ENCODE measurements at places on chromosomes 2 and 18.

DNA sequence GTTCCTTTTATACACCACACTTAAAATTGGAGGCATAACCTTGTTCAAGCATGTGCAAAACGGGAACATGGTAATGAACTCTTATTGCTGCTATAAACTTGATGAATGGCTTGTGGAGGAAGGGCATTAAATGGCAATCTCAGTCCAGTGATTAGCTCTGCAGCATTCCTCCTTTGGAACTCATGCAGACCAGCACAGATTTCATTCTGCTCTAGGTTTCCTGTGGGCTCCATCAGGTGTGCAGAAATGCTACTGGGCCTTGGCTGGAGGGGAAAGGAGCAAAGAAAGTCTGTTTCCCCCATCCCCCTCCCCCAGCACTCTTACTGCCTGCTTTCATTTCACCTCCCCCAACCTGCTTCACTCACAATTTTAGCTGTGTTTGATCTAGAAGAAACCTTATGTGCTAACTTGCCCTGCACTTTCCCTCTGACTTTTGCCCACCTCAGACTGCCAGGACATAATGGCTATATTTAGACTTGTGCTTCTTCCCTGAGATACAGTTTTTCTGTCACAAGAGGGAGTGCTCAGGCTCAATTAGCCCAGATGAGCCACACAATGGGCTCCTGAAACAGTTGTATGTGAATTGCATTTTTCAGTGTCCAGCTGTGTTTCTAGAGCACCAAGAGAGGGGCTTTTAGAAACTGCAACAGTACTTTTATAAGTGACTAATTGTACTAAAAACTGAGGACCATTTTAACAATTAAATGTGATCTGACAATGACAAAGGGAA, 109.8 kb downstream of the FSHR start:
- DNase-seq: no peak

DNA sequence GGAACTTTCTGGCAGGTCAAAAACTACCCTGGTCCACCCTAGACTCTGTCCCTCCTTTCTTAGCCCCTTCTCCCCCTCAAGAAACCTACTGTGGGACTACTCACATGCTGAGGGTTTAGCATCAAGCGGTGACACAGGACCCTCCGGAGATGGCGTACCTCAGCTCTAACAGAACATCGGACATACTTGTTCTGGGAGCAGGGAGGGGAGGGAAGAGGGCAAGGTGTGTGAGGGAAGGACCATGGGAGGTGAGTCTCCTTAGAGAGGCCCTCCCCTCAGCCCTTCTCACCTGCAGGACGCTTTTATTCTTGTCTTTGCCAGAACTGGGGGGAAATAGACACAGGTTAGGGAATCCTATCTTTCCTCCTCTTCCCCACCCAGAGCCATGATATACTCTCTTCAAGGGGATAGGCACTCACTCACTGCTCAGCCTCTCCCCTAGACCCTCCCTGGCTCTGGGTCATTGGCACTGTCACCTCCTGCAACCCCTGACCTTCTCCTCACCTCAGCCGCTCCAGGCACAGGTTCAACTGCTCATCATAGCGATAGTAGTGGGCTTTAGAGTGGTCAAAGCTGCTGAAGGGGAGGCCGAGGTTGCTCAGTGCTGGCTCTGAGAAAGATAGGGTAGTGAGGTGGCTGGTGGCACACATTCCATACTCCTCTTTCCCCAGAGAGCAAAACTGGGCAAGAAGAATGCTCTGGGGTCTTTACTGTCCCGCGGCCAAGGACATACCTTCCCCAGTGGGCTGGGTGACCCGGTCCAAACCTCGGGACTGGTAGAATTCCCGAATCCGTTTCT, 1.8 kb downstream of the PCGF1 start:
- DNase-seq: no peak

DNA sequence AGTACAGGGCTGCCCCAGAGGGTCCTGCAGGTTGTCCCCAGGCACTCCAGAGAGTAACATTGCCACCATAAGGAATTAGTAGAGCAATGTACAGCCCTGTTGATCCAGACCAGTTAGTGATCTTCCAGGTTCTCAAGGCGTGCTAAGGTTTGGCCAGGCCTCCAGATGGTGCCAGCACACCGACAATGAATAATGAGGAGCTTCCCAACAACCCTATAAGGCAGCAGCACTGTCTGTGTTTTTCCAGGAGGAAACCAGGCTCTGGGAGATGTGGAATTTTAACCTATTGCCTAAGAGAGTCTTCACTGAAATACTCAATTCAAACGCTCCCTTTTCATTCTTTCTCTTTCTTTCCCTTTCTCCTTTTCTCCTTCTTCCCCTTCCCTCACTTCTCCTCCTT, 122.1 kb downstream of the MGAT5 start:
- peak; percentile 48 for DNase-seq

- no peak for DNase-seq
Measured at GRCh38 chr18:45104049-45104395, 423.3 kb downstream of the SETBP1 start.

DNA sequence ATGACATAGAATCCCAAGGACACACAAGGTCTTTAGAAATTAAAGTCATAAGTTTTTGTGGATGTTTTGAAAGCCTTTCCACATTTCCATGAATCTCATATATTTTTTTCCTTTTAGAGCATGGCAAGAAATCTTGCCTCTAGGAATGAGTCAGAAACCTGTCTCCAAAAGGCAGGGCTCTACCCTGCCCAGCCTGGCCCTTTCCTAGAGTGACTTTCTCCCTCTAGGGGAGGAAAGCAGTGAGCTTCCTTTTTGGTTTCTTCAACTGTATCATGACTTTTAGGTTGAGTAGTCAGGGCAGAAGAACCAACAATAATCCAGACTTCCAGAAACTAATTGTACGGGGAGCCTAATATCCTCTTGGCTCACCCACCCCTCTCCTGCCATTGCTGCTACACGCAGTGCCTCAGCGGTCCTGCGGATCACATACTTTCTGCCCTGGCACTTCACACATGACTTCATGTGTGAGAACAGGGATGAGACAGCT, 300.3 kb downstream of the AGPS start:
- no peak for DNase-seq

DNA sequence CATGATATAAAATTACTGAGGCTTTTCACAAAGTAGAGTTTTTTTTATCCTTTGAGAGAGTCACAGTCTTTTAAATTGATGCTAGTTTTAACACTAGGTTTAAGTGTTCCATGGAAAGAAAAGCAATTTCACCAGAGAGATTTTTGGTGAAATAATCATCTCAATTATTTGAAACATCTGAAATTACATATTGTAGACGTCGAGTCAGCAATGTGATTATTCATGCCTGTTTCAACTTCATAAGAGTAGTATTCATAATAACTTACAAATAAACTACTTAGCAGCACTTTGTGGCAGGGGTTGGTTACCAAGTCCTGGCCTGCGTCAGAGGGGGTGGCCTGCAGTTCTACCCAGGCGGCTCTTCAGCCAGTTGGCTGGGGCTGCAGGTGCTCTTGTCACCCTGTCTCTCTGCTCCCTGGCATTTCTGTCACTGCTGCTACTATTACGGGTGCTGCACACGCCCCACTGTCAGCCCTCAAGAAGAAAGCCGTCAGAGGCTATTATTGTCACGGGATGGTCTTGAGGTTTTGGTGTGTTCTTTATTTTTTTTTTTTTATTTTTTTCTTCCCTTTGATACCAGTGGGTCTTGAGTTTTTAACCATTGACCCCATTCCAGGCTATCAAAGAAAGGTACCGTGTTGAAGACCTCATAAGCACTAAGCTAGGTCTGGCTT, 50.4 kb downstream of the MALT1 start:
- no peak for DNase-seq

- peak; percentile 77 for DNase-seq
Measured at GRCh38 chr2:178271629-178272333, 77.5 kb downstream of the OSBPL6 start.

- DNase-seq: no peak
Measured at GRCh38 chr18:47331026-47331425, 79.6 kb upstream of the SKOR2 start.

DNA sequence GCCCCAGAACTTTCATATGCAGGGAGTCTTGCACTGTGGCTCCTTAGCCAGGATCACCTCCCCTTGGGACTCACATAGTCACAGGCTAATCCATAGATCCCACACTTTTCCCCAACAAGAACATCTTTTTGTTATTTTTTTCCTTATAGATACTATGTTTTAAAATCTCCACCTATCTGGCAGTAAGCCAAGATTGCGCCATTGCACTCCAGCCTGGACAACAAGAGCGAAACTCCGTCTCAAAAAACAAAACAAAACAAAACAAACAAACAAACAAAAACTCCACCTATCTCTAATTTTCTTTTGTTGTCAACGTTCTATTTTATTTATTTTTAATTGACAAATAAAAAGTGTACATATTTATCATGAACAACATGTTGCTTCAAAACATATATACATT, 141.7 kb downstream of the PDE11A start:
- no peak for DNase-seq

DNA sequence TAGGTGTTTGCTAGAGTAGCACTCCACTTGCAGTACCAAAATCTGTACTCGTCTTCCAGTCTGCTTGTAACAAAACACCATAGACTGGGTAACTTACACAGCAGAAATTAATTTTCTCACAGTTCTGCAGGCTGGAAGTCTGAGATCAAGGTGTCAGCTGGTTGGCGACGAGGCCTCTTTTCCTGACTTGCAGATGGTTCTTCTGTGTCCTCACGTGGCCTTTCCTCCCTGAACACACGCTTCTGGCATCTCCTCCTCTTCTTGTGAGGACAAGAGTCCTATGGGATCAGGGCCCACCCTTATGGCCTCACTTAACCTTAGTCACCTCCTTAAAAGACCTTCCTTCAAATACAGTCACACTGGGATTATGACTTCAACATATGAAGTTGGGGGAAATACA, 493.5 kb upstream of the MYT1L start:
- no peak for DNase-seq

DNA sequence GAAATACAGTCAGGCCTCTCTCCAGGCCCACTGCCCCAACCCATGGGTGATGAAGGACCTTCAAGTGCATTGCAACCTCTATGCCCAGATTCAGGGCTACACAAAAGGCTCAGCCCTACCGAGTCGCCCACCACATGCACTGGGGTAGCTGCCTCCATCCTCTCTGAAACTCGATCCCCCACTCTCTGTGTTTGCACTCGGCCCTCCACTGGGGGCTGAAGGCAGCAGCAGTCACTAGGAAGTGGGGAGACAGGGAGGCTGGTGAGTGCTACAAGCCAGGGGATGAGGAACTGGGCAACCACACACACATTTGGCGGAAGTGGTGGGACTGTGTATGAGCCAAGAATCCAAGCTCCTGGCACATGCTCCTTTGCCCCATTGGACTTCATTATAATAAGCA, 94.6 kb downstream of the CERS6 start:
- DNase-seq: no peak

- no peak for DNase-seq
Measured at GRCh38 chr2:43038696-43039094, 187.7 kb downstream of the ZFP36L2 start.

DNA sequence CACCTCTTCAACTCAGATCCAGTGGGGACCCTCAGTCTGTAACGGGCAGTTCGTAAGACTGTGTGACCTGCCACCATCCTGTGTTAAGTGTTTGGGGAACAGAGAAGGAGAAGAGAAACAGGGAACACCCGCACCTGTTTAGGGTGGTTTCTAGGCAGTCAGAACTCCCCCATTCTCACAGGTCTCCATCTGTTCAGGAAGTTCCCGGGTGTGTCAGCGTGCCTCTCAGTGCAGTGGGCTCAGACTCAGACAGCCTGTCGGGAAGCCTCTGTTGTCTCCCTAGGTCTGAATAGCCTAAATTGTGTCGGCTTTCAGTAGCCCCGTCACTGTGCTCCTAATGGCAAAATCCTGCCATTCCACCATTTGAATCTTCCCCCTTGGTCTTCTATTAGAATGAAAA, 256.6 kb downstream of the LOXHD1 start:
- DNase-seq: no peak

GRCh38 chr2:98015671-98016070, 19.9 kb upstream of the TMEM131 start:
- no peak for DNase-seq

- no peak for DNase-seq
Measured at GRCh38 chr2:216565956-216566355, 67.3 kb upstream of the IGFBP2 start.

GRCh38 chr2:30359644-30360167, 87.3 kb upstream of the LCLAT1 start:
- DNase-seq: peak; percentile 70

- no peak for DNase-seq
Measured at GRCh38 chr2:122056853-122057252, 301.4 kb downstream of the TSN start.

DNA sequence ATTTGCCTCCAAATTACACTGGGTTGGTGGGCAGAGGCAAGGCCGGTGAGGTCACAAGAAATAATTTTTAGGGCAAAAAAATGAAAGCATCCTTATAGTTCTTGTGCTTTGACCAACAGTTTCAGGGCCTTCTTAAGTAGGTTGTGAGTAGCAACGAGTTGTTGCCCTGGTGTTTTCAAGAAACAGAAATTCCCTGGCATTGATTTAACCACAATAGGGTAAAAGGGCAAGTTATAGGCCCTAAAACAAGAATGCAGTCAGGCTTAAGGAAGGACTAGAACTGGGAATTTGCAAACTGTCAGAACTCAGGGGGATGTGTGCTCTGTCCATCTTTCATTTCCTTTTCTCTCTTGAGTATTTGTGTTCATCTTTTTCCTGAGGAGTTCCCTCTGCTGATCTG, 46.1 kb upstream of the STPG4 start:
- DNase-seq: no peak

DNA sequence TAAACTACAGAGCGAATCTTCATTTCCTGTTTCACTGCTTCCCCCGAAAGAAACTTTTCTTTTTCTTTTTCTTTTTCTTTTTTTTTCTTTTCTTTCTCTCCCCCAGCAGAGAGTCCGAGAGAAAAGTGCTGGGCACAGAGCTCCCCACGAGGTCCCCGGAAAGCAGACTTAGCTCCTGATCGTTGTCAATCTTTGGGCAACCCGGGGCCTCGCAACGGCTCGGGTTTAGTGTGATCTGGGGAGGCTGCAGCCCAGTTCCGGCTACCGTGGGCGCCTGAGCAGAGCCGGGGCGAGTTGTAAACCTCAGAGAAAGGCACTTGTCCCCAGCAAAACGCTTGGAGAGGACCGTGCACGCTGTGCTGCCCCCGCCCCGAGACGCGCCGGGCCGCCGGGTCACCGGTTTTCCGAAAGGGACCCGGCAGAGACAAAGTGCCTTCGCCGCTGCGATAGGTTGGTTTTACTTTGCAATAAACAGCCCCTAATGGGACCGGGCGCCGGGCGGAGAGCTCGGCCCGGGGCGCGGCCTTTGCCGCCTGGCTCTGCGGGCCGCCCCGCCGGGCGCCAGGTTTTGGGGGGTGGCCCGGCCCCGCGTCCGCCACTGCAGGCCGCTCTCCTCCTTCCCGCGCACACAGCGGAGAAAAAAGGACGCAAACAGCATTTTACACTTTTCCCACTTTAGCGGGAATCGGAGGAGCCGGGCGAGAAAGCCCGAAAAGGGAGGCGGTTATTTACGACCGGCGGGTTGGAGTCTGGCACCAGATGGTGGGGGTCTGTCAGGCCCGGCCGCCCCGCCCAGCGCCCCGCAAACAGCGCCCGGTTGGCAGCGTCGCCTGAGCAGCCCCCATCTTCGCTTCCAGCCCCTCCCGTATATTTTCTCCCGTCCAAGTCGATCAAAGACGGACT, 136.0 kb downstream of the INSIG2 start:
- DNase-seq: no peak

GRCh38 chr2:156340377-156340776, 7.9 kb upstream of the NR4A2 start:
- DNase-seq: no peak

- DNase-seq: no peak
Measured at GRCh38 chr2:175834477-175834876, 167.6 kb downstream of the LNPK start.
